CD4-positive, alpha-beta T cell treated with Interleukin-17A for 4 hours (primary cell): ENCODE measurements at places on chromosomes 13 and 19.

DNA sequence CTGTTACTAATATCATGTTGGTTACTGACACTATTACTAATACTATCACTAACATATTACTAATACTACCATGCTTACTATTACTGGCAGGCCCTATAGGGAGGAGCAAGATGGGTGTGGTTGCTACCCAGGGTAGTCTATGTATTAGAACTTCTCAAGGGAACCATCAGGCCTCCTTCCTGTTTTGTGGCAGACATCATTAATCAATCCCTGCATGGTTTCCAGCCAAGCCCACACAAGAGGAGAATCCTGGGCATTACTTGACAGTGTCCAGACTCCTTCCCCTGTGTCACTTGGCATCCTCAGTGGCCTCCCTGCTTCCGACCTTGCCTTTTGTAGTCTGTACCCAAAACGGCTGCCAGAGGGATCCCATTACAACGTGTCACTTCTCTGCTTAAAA, 8.9 kb downstream of the HAS1 start:
- no peak for DNase-seq

- no peak for DNase-seq
Measured at GRCh38 chr13:20401931-20402856, 123.5 kb downstream of the CRYL1 start.

DNA sequence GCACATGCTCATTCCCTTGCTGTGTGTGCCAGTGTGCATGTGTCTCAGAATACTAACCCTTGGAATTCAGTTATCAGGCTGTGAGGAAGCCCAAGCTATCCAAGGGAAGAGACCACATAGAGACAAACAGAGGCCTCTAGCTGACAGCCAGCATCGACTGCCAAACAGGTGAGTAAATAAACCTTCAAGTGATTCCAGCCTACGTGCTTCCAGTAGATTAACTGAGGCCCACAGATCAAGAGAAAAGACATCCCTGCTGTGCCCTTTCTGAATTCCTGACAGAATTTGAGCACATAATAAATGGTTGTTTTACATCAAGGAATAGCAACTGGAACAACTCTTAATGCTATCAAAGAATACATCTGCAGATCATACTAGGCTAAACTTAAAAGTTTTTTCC, 17.5 kb downstream of the ZC3H13 start:
- no peak for DNase-seq

DNA sequence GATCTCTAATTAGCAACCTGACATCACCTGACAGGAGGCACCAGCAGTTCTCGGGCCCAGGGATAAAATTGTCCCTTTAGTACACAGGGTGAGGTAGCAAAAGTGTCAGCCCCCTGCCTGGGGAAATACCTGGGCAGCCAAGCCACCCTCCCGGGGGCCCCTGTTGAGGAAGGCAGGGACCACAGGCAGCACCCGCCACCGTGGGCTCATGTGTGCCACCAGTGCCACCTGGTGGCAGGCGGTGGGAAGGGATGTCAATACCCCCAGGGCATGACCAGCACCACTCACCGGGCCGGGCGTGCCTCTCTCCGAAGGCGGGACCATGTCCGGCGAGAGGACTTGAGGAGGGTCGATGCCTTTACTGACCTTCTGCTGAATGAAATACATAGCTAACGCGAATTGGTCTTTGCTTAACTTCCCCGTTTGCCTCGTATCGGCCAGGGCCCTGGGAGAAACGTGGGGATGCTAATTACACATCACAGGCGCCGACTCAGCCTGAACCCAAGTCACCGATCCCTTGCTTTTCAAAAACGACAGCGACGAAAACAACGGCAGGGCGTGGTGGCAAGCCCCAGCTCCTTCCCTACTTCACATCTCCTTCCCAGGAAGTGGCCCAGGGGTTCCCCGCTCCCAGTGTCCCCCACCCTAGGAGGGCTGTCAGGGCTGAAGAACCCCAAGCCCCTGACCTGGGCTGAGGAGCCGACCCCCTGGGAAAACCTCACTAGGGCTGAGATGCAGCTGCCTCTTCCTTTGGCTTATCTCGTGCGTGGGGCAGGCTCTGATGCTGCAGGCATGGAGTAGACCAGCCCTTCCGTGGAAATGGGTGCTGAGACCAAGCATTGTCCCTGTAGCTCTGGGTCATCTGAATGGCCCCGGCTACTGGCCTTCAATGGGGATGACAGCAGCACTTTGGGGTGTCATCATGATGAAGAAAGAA, 53.8 kb downstream of the EPS15L1 start:
- DNase-seq: peak; percentile 78

GRCh38 chr19:39270036-39270871, 2.1 kb downstream of the IFNL2 start:
- no peak for DNase-seq

DNA sequence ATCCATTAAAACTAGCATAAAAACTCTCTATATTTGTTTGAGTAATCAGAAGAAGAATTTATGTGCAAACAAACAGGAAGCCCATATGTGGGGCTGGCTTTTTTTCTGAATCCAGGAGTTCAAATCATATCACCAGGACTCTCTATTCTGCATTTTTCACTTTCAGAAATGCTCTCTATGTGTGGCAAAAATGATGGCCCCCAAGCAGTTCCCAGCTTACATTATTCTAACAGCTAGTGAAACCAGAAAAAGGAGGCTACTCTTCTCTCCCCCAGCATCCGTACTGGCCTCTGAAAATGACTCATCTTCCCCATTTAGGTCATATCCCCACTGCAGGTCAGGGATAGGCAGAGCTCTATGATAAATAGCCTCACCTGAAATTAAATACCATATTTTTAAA, 20.4 kb downstream of the RBM26 start:
- peak; percentile 16 for DNase-seq

DNA sequence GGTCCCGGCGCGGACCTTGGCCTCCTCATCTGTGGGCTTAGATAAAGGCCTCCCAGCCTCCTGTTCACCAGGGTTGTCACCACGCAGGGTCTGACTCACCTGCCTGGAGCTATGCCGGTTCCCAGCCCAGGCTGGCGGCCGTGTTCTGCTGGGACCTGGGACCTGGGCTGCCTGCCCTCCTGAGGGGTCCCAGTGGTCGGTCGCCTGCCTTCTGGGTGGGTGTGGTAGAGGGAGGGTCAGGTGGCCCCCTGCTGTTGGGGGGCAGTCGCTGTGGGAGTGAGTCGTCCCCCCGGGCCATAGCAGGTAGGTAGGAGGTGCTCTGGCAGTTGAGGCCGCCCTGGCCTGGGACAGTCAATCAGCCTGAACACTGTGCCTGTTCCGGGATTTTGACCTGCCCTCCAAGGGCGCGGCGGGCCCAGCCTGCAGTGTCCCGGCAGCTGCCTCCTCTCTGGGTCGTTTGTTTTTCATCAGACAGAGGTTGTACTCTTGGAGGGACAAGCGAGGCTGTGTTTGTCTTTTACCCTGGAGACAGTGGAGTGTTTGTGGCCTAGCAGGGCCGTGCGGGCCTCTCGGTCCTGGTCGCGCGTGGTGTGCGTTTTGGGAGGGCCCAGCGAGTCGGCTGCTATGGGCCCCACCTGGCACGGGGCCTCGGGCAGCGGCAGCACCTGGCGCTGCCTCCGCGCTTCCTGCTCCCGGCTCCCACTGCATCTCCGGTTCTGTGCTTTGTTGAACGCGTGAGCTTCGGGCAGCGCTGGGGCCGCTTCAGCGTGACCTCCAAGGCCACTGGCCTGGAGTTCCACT, 2.6 kb downstream of the ADAT3 start:
- DNase-seq: no peak

- DNase-seq: peak; percentile 84
Measured at GRCh38 chr19:11130824-11131455, 24.6 kb downstream of the SPC24 start.

DNA sequence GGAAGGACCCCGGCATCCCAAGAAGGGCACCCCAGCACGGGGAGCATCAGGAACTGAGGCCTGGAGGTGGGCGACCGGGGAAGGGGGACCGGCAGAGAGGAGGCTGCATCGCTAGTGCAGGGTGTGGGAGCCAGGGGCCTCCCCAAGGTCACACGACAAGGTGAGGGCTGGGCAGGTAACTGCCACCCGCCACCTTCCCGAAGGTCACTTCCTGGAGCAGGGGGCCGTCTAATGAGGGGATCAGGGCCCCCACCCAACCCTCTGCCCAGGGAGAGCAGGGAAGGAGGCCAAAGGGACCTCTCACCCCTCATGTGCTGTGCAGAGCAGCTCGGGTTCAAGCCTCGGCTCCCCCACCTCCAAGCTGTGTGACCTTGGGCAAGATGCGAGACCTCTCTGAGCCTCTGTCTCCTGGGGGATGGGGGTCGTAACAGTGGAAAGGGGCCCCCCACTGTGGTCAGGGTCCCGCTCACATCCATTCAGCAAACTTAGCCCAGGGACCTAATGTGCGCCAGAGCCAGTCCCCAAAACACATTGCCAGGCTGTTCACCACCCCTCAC, 6.0 kb downstream of the ZBTB7A start:
- DNase-seq: no peak

DNA sequence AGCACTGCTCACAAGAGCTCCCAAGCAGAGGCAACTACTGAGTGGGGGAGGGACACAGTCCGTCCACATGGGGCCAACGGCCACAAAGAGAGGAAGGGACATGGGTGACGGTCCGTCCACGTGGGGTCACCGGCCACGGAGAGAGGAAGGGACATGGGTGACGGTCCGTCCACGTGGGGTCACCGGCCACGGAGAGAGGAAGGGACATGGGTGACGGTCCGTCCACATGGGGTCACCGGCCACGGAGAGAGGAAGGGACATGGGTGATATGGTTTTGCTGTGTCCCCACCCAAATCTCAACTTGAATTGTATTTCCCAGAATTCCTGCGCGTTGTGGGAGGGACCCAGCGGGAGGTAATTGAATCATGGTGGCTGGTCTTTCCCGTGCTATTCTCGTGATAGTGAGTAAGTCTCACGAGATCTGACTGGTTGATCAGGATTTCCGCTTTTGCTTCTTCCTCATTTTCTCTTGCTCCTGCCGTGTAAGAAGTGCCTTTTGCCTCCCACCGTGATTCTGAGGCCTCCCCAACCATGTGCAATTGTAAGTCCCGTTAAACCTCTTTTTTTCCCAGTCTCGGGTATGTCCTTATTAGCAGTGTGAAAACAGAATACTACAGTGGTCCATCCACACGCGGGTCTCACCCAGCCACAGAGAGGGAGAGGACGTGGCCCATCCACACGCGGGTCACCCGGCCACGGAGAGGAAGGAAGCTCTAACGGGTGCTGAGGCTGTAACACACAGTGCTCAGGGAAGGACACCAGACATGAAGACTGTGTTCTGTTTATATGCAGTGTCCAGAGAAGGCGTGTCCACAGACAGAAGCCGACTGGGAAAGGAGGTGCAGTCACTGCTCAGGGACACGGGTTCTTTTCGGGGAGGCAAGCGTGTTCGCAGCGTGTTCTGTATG, 48.5 kb downstream of the GAS6 start:
- peak; percentile 20 for DNase-seq

GRCh38 chr19:35543280-35544109, 1.9 kb upstream of the TMEM147 start:
- DNase-seq: no peak

GRCh38 chr13:112529216-112529615, 58.7 kb downstream of the TUBGCP3 start:
- no peak for DNase-seq

GRCh38 chr13:79987761-79988160, 353.2 kb downstream of the SPRY2 start:
- DNase-seq: no peak

GRCh38 chr13:110564472-110564985, 3.0 kb upstream of the RAB20 start:
- DNase-seq: no peak

DNA sequence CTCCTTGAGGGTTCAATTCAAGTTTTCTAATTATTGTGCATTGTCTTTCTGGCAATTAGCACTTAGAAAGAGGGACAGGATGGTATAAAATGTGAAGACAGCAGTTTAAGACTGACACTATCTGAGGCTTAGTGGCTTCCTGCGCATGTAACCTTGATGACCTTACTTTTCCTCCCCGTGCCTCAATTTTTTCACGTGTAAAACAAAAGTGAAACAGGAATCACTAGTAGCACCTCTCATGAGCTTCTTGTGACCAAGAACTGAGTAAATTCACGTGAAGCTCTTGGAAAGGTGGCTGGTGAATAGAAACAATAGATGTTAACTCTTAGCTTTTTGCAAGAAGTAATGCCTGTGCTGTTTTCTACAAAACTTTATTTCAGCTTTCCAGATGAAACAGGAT, 233.9 kb downstream of the LMO7 start:
- peak; percentile 8 for DNase-seq

DNA sequence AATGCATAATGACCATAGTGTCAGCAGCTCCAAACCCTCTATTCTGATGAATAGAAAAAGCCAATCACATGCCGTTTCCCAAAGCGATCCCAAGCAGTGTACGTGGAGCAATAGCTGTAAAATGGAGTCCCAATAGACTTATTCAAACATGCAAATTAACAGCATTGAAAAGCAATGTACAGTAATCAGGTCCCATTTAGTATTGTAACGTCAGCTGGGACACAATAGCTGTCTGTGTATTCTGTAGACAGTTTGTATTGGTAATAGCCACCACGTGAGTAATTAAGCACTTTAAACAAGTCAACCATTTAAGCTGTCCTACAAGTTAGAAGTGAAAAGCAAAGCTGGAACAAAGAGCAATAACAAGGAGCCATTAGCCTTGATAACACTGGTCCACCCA, 698.2 kb downstream of the PCDH17 start:
- no peak for DNase-seq

DNA sequence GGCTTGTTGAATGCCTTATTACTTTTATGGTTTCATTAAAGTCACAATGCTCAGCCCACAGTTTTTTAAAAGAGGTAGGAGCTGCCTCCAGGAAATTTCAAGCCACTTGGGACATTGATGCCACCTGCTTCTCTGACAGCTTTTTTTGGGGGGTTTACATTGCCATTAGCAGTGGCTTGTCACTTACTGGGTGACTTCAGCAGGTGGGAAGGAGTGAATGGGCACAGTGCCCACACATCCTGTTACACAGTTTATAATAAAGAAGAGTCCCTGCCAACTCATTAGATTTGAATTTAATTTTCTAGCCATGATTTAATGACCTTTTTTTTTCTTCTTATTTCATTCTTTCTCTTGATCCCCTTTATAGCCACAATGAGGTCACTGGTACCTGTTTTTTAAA, 61.0 kb downstream of the NHLRC3 start:
- no peak for DNase-seq

DNA sequence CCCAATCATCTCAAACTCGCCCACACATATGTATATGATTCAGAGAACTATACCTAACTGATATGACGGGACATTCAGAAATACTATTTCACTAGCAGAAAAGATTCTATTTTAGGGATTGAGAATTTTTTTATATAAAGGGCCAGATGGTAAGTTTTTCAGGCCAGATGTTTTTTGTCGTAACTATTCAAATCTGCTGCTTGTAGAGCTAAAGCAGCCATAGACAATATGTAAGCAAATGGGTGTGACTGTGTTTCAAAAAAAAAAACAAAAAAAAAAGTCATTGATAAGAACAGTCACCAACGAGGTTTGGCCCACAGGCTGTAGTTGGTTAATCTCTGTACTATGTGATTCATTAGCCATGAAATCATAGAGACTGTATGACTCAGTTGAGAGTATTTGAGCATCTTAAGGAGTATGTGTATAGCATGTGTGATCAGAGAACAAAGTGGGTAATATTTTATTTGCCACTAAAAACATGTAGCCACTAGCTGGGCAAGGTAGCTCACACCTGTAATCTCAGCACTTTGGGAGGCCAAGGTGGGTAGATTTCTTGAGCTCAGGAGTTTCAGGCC, 2724.7 kb downstream of the PCDH9 start:
- DNase-seq: no peak
